ENCODE measurements at places on chromosomes 11 and 22. TPM values are rescaled to one million over a fixed set of nuclear protein-coding genes. Genes with fewer than 3 reads are reported as not detected.

GRCh38 chr11:64132191-64132771 is 33.6 kb downstream of the MACROD1 start:
- no peaks in the 10 kb centered on the region for H3K27me3 ChIP-seq
- H3K4me3 ChIP-seq = no peak overlapping the region

DNA sequence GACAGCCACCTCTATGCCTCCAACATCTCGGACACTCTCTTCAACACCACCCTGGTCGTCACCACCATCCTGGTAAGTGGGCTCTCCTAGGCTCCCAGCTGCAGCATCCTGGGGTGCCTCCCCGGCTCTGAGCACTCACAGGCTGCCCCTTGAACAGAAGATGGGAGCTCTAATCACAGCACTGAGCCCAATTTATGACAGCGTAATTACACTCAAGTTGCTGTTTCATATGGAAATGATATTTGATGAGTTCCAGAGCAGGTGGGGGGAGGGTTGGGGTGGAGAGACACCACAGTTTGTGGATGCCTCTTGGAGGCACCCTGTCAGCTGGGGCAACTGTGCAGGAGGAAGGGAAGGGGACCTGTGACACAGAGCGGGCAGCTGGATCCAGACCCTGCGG is 125.3 kb upstream of the TBCEL start:
- H3K4me1 ChIP-seq = no peaks in the 10 kb centered on the region
- H3K36me3 ChIP-seq = no peaks in the 10 kb centered on the region
- no peak for DNase-seq
- no peaks in the 10 kb centered on the region for H3K27me3 ChIP-seq
- no peak overlapping the region for H3K27ac ChIP-seq

- H3K27me3 ChIP-seq = peaks cover 3% of the 10 kb centered on the region
- no peak overlapping the region for H3K4me3 ChIP-seq
Measured at GRCh38 chr11:125460275-125460674, 35.8 kb downstream of the FEZ1 start.

DDX17 gene
- total RNA-seq = 373 TPM

SLC22A9 gene
- total RNA-seq = not detected

MCHR1 gene
- 0.37 TPM for total RNA-seq

Data from lung (tissue), 17 donors.